ENCODE measurements at places on chromosomes 1 and 21. TPM values are rescaled to one million over a fixed set of nuclear protein-coding genes. Genes with fewer than 3 reads are reported as not detected.

Gene NBPF3
- total RNA-seq = 5.2 TPM

Gene BMP8B
- total RNA-seq = 5.3 TPM

Gene KIF17
- 2.4 TPM for total RNA-seq

Gene CCDC190
- total RNA-seq = not detected

Gene CFHR1
- total RNA-seq = 0.15 TPM

Gene PRELP
- total RNA-seq = not detected

Gene CD53
- not detected for total RNA-seq

Gene TNFRSF25
- 3.2 TPM for total RNA-seq

Gene VAV3
- 0.66 TPM for total RNA-seq

Gene TUT4
- total RNA-seq = 32.1 TPM

Gene SYNC
- 14.0 TPM for total RNA-seq

Gene KIAA1614
- total RNA-seq = 0.79 TPM

Gene NR1I3
- total RNA-seq = not detected

Gene DCDC2B
- total RNA-seq = not detected

Gene CAPN8
- total RNA-seq = 1.8 TPM

Gene GOLT1A
- 6.6 TPM for total RNA-seq

Gene NUP210L
- total RNA-seq = not detected

Gene NID1
- total RNA-seq = 9.8 TPM

Gene LRRIQ3
- total RNA-seq = 0.74 TPM

Gene TCHHL1
- total RNA-seq = not detected

Gene FCRL4
- not detected for total RNA-seq

Gene S100A16
- total RNA-seq = 581 TPM

Gene OLIG2
- total RNA-seq = not detected

Gene KCNE1
- total RNA-seq = not detected

Gene OR2L3
- total RNA-seq = not detected

Gene C1orf115
- 4.6 TPM for total RNA-seq

Gene FTCD
- not detected for total RNA-seq

Gene SHC1
- total RNA-seq = 231 TPM

Data from A549 treated with Hydrocortisone at 1 μM for 4 hours (cell line).